ENCODE measurements at places on chromosomes 12 and 14. TPM values are rescaled to one million over a fixed set of nuclear protein-coding genes. Genes with fewer than 3 reads are reported as not detected.

DNA sequence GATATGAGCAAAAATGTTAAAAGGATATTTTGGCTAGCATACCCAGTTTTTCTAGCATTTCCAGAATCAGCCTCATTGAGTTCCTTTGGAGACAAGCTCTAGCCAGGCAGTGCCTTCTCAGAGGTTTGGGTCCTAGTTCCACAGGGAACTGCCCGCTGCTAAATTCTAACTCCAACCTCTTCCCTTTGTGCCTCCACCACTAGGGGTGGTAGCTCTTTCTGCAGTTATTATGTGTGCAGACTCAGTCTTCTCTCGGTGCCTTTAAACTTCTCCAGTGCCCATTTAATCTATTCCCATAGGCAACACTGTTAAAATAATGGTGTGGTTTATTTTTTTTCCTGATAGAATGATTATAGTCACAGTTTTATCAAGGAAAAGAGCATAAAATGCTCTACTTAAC, 21.5 kb upstream of the SLC25A3 start:
- H3K27me3 ChIP-seq, result no peaks in the 10 kb centered on the region
- DNase-seq, result no peak
- H3K4me3 ChIP-seq, result no peak overlapping the region
- no peaks in the 10 kb centered on the region for H3K4me1 ChIP-seq
- no peaks in the 10 kb centered on the region for H3K36me3 ChIP-seq
- no peak overlapping the region for H3K27ac ChIP-seq

GRCh38 chr14:92984082-92984788, 61.3 kb downstream of the CHGA start:
- H3K27ac ChIP-seq, result no peak overlapping the region
- peaks cover 26% of the 10 kb centered on the region for H3K36me3 ChIP-seq
- H3K27me3 ChIP-seq, result no peaks in the 10 kb centered on the region
- DNase-seq, result no peak
- H3K4me1 ChIP-seq, result peaks cover 2% of the 10 kb centered on the region
- no peak overlapping the region for H3K4me3 ChIP-seq

GRCh38 chr14:32209471-32209870, 6.4 kb upstream of the RNU6-8 start:
- no peak overlapping the region for H3K4me3 ChIP-seq
- H3K27ac ChIP-seq, result no peak overlapping the region

GRCh38 chr12:66196806-66197205, 7.8 kb downstream of the IRAK3 start:
- H3K4me1 ChIP-seq, result peaks cover 8% of the 10 kb centered on the region
- no peak for DNase-seq
- peaks cover under 1% of the 10 kb centered on the region for H3K27me3 ChIP-seq
- no peak overlapping the region for H3K4me3 ChIP-seq
- H3K36me3 ChIP-seq, result no peaks in the 10 kb centered on the region

DNA sequence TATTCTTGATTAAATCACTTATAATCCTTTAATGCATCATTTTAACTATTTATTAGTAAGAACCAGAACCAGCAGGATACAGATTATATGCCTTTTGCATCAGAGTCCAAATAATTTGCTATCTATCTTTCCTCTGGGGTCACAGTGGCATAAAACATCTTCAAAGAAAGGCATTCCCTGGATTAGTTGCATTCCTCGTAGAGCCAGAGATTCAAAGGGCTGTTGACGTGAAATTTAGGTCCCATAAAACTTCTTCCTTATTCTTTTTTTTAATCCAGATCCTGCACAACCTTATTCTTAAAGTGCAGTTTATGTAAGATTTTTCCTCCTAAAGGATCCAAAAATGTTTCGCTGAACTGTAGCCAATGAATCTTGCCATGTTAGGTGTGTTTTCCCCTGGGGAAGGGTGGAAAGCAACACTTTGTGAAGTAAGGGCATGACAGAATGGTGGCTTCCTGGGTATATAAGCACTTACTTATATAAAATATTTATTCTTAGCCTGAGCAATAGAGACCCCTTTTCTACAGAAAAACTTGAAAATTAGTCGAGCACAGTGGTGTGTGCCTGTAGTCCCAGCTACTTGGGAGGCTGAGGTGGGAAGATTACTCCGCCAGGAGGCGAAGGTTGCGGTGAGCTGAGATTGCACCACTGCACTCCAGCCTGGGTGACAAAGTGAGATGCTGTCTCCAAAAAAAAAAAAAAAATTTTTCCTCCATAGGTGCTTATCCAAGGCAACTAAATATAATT, 208.7 kb downstream of the PCNX1 start:
- no peaks in the 10 kb centered on the region for H3K27me3 ChIP-seq
- H3K4me3 ChIP-seq, result no peak overlapping the region
- peaks cover 16% of the 10 kb centered on the region for H3K36me3 ChIP-seq
- H3K27ac ChIP-seq, result no peak overlapping the region
- H3K4me1 ChIP-seq, result no peaks in the 10 kb centered on the region

DNA sequence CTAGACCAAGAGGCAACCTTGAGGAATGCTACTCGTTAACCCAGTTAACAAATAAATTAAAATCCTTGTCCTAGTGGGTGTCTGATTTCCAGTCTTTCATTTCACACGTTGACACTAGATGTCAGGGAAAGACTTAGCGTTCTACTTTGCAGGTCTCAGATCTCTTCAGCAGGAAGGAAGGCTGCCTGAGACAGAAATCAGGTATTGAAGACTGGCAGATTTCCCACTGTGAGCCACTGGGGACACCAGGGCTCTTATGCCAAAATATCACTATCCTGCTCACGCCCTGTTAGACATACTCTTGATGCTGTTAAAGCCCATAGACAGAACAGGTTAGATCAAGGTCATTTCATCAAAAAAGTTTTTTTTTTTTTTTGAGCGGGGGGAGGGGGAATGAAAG, 33.0 kb downstream of the EMP1 start:
- H3K27ac ChIP-seq, result no peak overlapping the region
- peaks cover 39% of the 10 kb centered on the region for H3K27me3 ChIP-seq
- no peaks in the 10 kb centered on the region for H3K4me1 ChIP-seq
- H3K36me3 ChIP-seq, result no peaks in the 10 kb centered on the region
- no peak for DNase-seq

Gene ZDHHC22
- not detected for total RNA-seq
